Osteocyte (in vitro differentiated cells): ENCODE measurements at places on chromosomes 16 and 17. TPM values are rescaled to one million over a fixed set of nuclear protein-coding genes. Genes with fewer than 3 reads are reported as not detected.

GRCh38 chr16:50881331-50881830 is 139.5 kb downstream of the CYLD start:
- DNase-seq, result peak; percentile 48

GRCh38 chr17:7711051-7711755 is 6.2 kb downstream of the EFNB3 start:
- DNase-seq, result no peak

DNA sequence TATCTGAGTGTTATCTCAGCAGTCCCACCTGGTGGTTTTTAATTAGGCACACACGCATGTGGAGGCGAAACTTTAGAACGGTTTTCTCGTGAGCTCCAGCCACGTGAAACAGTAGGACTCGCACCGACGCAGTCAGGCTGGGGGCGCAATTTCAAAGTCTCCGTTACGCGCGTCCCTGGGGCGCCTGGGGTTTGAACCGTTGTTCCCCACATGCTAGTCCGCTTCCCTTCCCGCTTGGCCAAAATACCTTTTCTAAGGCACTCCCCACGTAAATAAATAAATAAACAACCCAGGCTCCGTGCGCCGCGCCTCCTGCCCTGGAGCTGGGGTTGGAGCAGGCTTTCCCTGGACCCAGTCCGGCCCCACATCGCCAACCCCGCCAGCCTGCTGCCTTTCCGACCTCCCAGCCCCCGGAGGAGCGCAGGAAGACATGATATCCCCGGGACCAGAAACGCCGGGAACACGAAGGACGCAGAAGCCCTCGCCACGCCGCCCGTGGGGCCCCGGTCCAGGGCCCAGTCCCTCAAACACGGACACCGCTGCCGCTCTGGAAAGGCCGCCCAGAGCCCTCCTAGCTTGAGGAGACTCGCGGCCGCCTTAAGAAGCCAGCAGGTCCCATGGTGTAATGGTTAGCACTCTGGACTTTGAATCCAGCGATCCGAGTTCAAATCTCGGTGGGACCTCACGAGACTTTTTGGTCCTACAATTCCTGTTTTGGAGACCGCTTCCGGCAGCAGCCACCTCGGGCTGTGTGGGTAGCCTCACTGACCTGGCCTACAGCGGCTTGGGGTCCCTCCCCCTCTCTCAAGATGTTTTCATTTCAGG is 18.2 kb downstream of the GNGT2 start:
- DNase-seq, result peak; percentile 96

DNA sequence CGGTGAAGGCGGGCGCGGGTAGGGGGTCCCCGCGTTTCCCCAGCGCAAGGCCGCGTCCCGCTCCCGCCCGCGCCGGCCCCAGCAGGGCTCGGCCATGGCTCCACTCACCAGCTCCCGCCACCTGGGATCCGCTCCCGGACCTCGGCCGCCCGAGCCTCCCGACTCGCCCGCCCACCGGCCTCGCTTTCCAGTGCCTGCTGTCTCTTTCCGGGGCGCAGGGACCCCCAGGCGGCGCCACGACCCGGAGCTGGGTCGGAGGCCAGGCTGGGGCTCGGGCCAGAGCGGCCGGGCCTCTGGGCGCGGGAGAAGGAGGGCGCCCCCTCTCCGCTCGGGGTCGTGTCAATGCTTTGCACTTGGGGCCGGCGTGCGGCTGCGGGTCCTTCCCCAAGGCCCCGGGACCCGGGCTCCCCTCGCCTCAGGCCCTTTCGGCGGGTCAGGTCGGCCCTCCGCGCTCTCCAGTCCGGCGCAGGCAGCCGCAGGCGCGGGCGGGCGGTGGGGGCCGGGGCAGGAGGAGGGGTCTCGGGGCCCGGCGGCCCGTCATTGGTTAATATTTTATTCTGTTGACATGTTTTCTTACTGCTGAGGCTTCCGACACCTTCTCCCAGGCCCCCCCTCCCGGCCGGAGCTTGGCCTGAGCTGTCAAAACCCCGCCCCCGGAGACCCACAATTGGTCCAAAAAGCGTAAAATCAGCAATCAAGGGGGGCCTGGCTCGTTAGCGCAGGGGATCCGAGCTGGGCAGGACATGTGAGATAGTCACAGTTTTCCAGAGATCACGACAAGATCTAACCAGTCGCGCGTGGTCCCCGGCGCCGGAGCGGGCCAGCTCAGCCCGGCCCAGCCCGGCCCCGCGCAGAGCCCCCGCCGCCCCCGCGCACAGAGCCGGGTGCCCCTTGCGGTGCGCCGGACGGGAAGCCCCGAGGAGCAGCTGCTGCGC is at the start of gene TBX2:
Gene TBX2 (plus strand): TSS at position 713 of the 935 bp plus-strand sequence. CDS start 334 bp downstream, outside the sequence.
- peak; percentile 96 for DNase-seq

DNA sequence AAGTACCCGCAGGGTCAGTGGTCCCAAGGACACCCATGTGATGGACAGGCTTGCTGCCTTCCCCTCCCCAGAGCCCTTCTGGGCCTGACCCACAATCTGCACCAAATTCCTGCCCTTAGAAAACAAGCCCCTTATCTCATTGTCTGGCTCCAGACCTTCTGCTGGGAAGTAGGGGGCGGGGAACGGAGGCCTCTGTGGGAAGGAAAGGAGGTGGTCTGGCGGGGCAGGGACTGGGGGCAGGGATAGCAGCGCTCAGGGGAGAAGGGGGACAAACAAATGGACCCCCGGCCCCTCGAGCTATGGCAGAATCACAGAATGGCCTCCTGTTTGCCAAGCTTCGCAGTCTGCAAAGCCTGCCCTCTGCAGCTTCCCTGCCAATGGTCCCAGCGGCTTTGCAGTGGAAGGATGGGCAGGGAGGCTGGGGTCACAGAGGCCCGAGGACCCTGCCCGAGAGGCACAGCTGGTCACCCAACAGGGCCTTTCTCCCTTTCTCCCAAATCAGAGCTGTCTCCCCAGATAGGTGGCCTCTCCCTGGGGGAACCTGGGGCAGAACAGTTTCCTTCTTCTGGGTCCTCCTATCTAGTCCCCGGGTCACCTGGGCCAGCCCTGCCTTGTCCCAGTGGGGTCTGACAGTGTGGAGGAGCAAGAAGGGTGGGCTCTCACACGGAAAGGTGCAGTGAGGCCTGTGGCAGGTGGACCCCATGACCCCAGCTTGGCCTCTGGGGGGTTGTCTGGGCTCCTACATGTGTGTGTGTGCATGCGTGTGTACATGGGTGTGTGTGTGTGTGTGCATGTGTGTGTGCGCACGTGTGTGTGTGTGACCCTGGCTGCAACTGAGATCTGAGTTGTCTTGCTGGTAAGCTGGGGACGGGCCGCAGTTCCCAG is 25.5 kb downstream of the TMEM235 start:
- no peak for DNase-seq

DNA sequence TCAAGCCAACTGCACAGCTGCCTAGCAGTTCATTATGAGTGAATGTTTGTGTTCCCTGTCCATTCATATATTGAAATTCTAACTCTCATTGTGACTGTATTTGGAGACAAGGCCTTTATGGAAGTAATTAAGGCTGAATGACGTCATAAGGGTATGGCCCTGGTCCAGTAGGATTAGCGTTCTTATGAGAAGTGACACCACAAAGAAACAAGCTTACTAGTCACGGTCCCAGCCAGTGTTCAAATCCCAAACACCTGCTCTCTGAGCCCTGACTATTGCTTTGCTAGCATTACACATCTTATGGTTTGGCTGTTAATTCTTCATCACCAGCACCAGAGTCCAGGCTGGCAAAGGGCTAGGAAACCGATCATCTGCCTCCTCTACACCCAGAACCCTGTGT is 2.2 kb downstream of the ZNF668 start:
- no peak for DNase-seq

GRCh38 chr16:89216315-89217137 is 977 bp upstream of the ZNF778 start:
- DNase-seq, result no peak

GRCh38 chr17:4948166-4948930 is at the start of gene PFN1:
PFN1 (minus strand) TSS chr17:4948530; CDS start chr17:4948394, 136 bp downstream.
- DNase-seq, result peak; percentile 93

- no peak for DNase-seq
These were observed 27.8 kb downstream of the AXIN1 start for GRCh38 chr16:324451-325334.

DNA sequence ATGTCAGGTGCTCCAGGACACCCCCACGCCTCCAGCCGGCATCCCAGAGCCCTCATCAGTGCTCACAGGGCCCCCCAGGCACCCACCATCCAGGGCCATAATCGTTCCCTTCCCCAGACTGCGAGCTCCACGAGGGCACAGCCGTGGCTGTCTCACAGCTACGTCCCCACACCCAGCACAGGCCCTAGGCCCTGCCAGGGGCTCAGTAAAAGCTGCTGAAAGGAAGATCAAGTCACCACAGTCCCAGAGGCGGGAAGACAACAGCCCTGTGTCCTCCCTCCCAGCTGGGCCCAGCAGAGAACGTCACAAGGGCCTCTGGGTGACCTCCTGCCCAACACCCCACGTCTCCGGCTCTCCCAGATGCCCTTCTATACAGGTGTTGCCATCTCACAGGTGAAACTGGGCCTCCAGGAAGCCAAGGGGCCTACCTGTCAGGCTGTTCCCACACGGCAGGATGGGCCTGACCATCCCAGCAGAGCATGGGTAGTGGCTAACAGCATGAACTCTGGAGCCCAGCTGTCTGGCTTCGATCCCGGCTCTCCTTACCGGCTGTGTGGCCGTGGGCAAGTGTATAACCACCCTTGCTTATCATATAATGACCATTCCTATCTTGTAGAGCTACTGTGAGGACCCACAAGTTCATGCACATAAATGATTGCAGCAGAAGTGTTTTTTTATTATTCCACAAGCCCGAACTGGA is 17.9 kb downstream of the ARL2BP start:
- DNase-seq, result no peak

GRCh38 chr17:31903401-31903800 is 1.9 kb upstream of the UTP6 start:
- no peak for DNase-seq

DNA sequence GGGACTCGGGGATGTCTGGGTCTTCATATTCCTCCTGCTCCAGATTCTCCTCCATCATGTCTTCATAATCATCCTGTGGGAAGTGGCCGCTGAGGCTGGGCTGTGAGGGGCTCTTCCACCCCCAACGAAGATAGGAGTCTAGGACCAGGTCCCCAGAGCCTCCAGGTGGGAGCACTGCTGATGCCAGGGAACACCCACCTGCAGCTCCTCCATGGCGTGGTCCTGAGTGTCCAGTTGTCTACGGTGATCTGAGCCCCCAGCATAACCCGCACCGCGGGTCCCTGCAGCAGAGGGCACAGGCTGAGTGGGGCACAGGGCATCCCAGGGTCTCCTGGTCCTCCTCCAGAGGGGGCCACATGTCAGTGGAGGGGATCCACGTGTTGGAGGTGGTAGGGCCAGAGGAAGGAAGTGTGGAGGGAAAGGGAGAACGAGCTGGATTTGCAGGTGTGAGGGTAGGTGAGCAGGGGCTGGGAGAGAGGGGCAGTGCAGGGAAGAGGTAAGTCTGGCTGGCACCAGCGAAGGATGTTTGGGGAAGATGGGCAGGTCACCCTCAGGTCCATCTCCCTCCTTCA is 5.2 kb downstream of the SLC4A1 start:
- no peak for DNase-seq

- DNase-seq, result no peak
These were observed 56.1 kb downstream of the YPEL2 start for GRCh38 chr17:59387351-59388068.

- no peak for DNase-seq
These were observed 15.8 kb upstream of the AKTIP start for GRCh38 chr16:53518550-53519416.

DNA sequence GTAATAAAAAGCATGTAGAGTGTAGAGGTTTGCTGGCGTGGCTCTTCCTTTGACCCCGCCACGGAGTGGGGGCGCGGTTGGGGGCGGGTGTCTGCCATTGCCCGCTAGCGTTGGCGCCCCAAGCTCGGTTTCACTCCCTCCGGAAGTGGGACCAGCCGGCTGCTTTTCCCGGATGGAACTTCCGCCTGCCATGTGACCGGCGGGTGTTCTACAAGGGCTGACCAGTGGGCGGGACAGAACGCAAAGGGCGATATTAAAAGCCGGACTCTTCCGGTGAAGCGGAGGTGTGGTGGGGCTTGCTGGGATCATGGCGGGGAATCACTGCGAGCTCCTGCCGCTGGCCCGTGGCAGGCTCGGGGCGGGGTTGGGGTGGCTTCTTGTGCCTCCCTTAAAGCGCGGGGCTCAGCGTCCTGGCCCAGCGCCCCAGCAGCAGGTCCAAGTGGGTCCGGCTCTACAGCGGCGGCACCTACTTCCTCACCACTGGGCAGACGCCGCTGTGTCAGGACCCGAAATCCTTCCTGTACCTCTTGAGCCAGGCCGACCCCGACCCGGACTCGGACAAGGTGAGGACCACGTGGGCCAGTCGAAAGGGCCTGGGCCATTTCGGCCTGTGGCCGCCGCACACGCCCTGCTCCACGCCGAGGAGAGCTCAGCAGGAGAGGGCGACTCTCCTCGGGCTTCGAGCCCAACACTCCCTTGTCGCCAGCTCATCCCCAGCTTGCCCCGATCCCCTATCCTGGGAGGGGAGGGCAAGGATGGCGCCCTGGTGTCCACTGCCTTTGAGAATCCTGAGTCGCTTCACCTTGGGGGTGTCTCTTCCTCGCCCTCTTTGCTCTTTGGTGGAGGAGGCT is 65.6 kb downstream of the PDPK1 start:
- DNase-seq, result peak; percentile 97

- no peak for DNase-seq
These were observed 12.9 kb downstream of the SEZ6 start for GRCh38 chr17:28992625-28993600.

- peak; percentile 91 for DNase-seq
These were observed 11.0 kb upstream of the DPEP1 start for GRCh38 chr16:89602273-89602951.

- no peak for DNase-seq
These were observed 8.5 kb downstream of the G6PC1 start for GRCh38 chr17:42908872-42909700.

DNA sequence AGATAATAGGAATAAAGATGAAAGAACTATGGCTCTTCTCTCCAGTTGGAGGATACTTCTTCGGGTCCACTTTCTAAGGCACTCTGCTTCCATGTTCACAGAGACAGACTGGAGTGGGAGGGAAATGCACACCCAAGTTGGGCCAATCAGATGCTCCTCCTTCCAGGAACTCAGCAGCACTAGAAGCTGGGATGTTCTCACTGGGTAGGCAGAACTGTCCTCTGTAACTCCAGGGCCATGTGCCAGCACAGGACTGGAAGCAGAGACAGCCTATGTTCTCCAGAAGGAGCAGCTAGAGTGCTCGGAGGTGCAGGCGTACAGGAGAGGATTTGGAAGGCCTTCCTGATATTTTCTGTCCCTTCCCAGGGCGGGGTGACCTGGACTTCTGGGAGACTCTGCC is 49.9 kb upstream of the SREBF1 start:
- DNase-seq, result no peak

GRCh38 chr17:1042486-1042885 is 45.6 kb downstream of the TIMM22 start:
- DNase-seq, result no peak

The HS3ST4 gene
- not detected in 2 replicates for total RNA-seq

The KCNJ16 gene
- not detected in 2 replicates for total RNA-seq

The CXCL16 gene
- total RNA-seq, result 11.0 and 12.8 TPM in 2 replicates

The MMP2 gene
- total RNA-seq, result 421 and 452 TPM in 2 replicates

The HBA2 gene
- not detected in 2 replicates for total RNA-seq

The ASPA gene
- not detected in 2 replicates for total RNA-seq

The SGSH gene
- total RNA-seq, result 67.2 and 71.0 TPM in 2 replicates

The OR4D1 gene
- total RNA-seq, result 0.11 TPM in 1 of 2 replicates, not detected in the other

The TBC1D3 gene
- 0.30 TPM in 1 of 2 replicates, not detected in the other for total RNA-seq

The SIRT7 gene
- total RNA-seq, result 18.8 and 20.9 TPM in 2 replicates

The COQ9 gene
- total RNA-seq, result 37.8 and 50.1 TPM in 2 replicates
